ENCODE measurements at places on chromosomes 6 and 20. TPM values are rescaled to one million over a fixed set of nuclear protein-coding genes. Genes with fewer than 3 reads are reported as not detected.

The ELMO2 gene
- total RNA-seq: 64.8 TPM

The CLDN20 gene
- not detected for total RNA-seq

The MAP7 gene
- total RNA-seq: 3.7 TPM

The GNRH2 gene
- total RNA-seq: not detected

The MCM3 gene
- total RNA-seq: 13.0 TPM

The SPATA25 gene
- total RNA-seq: 0.97 TPM

The WFDC5 gene
- total RNA-seq: not detected

The CLIC5 gene
- 0.16 TPM for total RNA-seq

The PAK5 gene
- total RNA-seq: under 0.01 TPM

The KCNS1 gene
- 5.5 TPM for total RNA-seq

The BMP6 gene
- total RNA-seq: 2.9 TPM

The AKAP12 gene
- total RNA-seq: 70.1 TPM

The MEI4 gene
- under 0.01 TPM for total RNA-seq

The TP53TG5 gene
- total RNA-seq: not detected

The RTEL1 gene
- 21.3 TPM for total RNA-seq

The ALDH8A1 gene
- total RNA-seq: 0.16 TPM

The OR2J3 gene
- not detected for total RNA-seq

The TDP2 gene
- total RNA-seq: 19.3 TPM

The MYLK4 gene
- total RNA-seq: 0.85 TPM

The GATA5 gene
- total RNA-seq: not detected

The DDX43 gene
- 1.8 TPM for total RNA-seq

The SLC12A5 gene
- not detected for total RNA-seq

The PRDM1 gene
- 16.2 TPM for total RNA-seq

The CGA gene
- total RNA-seq: not detected

The SLC22A1 gene
- 0.12 TPM for total RNA-seq

The SUPT3H gene
- total RNA-seq: 8.6 TPM

The DUSP15 gene
- not detected for total RNA-seq

The TBP gene
- total RNA-seq: 15.8 TPM

The RRAGD gene
- total RNA-seq: 1.5 TPM

The ZFP64 gene
- total RNA-seq: 15.6 TPM

The RAB5IF gene
- 38.5 TPM for total RNA-seq

The KCNK17 gene
- total RNA-seq: not detected

The DEFB124 gene
- total RNA-seq: not detected

The EEF1A2 gene
- total RNA-seq: 0.24 TPM

The PRSS35 gene
- total RNA-seq: 0.81 TPM

The MAS1L gene
- not detected for total RNA-seq

The TFAP2A gene
- total RNA-seq: 9.7 TPM

The RIPOR2 gene
- 0.97 TPM for total RNA-seq

The EPPIN gene
- not detected for total RNA-seq

The TAF11 gene
- total RNA-seq: 14.9 TPM

The BHLHE23 gene
- total RNA-seq: not detected

The DNAH8 gene
- total RNA-seq: not detected

The ACTL10 gene
- 2.3 TPM for total RNA-seq
